ENCODE measurements at places on chromosomes 5 and 9.

DNA sequence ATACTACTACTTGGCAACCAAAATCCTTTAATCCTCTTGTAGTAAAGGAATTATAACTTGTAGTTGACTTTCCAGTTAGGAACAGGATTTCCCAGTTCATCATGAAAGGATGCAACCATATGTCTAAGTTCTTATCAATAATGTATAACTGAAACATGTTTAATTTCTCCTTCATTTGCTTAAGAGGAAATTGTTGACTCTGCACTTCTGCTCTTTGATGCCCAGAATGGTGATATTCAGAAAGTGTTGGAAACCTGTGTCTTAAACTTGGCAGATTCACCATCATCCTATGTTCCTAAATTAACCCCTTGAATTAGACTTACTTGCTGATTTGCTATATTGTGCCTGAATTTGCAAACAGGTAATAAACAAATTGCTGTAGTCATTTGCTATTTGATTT, 201.5 kb downstream of the PTPRD start:
- no peaks in the 10 kb centered on the region for H3K4me1 ChIP-seq
- no peak overlapping the region for H3K4me3 ChIP-seq
- H3K27me3 ChIP-seq: no peaks in the 10 kb centered on the region
- no peaks in the 10 kb centered on the region for H3K36me3 ChIP-seq
- H3K27ac ChIP-seq: no peak overlapping the region
- no peak for DNase-seq

GRCh38 chr9:122217640-122218039, 11.1 kb downstream of the LHX6 start:
- no peak overlapping the region for H3K4me3 ChIP-seq
- H3K4me1 ChIP-seq: peaks cover 8% of the 10 kb centered on the region
- peaks cover 95% of the 10 kb centered on the region for H3K27me3 ChIP-seq

DNA sequence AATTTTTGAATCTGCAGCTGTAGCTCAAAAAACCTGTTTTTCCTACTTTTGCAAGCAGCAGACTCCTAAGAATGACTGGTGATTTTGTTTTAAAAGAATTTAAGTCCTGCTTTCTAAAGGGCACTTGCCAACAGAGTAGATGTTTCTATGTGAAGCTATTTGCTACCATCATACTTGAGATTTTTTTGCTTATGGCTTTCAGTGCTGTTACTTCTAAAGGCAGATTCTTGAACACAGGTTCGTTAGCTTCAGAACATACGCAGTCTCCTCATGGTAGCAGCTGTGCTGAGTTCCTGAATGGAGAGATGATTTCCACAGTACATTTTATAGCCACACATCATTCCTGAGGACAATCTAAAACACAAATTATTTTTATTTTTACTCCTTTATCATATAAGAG, 24.4 kb upstream of the ELL2 start:
- H3K27me3 ChIP-seq: no peaks in the 10 kb centered on the region
- H3K4me1 ChIP-seq: no peaks in the 10 kb centered on the region
- no peak for DNase-seq

GRCh38 chr9:76638001-76638400, 126.2 kb upstream of the PCA3 start:
- H3K36me3 ChIP-seq: no peaks in the 10 kb centered on the region
- no peak for DNase-seq
- H3K4me1 ChIP-seq: peaks cover 7% of the 10 kb centered on the region
- no peaks in the 10 kb centered on the region for H3K27me3 ChIP-seq

DNA sequence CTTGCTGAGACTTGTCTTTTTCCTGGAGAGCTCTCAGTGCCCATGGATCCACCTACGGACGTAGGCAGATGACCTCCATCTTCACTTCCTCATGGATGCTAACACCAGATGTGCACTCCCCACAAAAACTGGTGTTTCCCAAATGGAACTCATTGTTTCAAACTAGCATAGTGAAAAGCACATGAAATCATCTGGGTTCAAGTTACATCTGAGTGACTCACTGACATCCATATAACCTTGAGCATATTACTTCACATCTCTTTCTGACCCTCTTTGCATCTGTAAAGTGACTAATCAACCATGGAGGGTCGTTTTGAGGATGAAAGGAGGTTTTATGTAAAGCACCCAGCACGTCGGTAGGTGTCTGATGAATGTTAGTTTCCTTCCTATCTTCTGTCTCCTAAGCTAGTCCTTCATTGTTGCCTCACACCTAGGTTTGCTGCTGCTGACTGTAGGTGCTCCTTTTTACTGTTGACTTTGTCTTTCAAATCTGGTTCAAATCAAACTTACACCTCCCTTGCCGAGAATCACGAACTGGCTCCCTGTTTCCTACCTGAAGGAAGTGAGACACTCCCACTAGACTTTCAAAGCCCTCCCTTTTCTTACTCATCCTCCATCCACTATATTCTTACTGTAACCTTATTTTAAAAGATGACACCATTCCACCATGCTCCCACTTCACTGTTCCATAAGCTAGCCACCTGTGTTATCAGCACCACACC, 10.3 kb downstream of the OCLN start:
- no peak overlapping the region for H3K27ac ChIP-seq
- no peak overlapping the region for H3K4me3 ChIP-seq
- no peaks in the 10 kb centered on the region for H3K4me1 ChIP-seq
- H3K36me3 ChIP-seq: no peaks in the 10 kb centered on the region
- H3K27me3 ChIP-seq: peaks cover 2% of the 10 kb centered on the region

DNA sequence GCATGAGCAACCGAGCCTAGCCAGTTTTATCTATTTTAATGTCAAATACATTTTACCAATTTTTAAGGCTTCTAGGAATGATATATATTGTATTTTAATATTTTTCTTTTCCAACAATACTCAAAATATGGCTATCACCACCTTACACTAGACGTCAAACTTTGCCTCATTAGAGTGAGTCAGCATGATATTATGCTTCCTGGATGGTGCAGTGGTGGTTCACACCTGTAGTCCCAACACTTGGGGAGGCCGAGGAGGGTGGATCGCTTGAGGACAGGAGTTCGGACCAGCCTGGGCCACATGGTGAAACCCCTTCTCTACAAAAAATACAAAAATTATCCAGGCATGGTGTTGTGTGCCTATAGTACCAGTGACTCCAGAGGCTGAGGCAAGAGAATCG, 7.3 kb upstream of the CDC14B start:
- no peak overlapping the region for H3K4me3 ChIP-seq
- peaks cover 3% of the 10 kb centered on the region for H3K27me3 ChIP-seq
- H3K36me3 ChIP-seq: no peaks in the 10 kb centered on the region
- H3K27ac ChIP-seq: no peak overlapping the region
- DNase-seq: no peak

- no peak overlapping the region for H3K4me3 ChIP-seq
- H3K4me1 ChIP-seq: no peaks in the 10 kb centered on the region
- peaks cover 96% of the 10 kb centered on the region for H3K36me3 ChIP-seq
- H3K27me3 ChIP-seq: no peaks in the 10 kb centered on the region
- DNase-seq: peak; percentile 29
Measured at GRCh38 chr9:33924978-33925797, 108.2 kb downstream of the UBE2R2 start.

DNA sequence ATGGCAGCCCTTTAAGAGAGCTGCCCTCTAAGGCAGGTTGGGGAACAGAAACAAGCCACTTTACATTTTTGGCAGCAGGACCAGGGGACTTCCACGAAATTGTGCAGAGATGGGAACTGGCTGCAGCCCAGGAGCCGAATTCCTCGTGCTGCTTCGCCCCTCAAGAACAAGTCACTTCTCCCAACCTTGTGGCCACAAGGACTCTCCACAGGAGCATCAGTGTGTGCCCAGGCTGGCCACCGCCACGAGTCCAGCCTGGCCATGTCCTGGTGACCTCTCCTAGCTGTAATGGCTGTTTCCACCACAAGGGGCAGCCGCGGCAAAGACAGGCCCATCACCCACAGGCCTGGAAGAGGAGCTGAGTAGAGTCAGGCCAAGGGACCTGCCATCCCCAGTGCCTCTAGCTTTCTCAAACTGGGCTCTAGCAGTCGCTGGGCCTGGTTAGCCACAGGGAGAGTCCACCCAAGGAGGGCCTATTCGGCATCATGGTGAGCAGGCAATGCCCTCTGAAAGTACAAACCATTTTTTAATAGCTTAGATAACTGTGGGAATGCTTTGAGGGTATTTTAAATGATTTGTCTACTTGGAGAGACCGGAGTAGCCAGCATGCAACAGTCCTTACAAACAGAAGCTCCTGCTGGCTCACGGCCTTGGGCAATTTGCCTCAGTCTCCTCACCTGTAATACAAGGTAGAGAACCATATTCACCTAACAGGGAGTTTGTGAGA, 129.0 kb downstream of the COL23A1 start:
- peaks cover 2% of the 10 kb centered on the region for H3K4me1 ChIP-seq
- DNase-seq: peak; percentile 26
- H3K27me3 ChIP-seq: no peaks in the 10 kb centered on the region

DNA sequence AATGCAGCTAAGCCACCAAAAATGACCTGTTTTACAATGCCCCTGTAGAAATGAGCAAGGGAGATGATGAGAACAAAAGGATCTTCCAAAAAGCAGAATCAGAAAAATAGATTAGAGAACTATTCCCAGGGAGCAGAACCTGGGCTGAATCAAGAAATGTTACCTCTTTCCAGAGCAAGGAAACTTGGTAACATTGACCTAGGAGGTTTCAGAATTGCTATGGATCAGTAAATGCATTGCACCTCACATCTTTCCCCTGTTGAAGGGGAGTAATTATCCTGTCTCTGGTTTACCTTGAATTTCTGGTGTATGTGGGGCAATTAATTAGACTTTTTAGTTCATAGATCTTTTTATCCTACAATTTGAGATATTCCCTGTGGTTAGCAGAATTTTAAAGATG, 151.2 kb upstream of the RAI14 start:
- no peak overlapping the region for H3K27ac ChIP-seq
- H3K4me1 ChIP-seq: no peaks in the 10 kb centered on the region
- no peak overlapping the region for H3K4me3 ChIP-seq
- no peaks in the 10 kb centered on the region for H3K27me3 ChIP-seq
- no peaks in the 10 kb centered on the region for H3K36me3 ChIP-seq

GRCh38 chr5:28344836-28345433, 1306.5 kb upstream of the CDH9 start:
- no peak overlapping the region for H3K27ac ChIP-seq
- H3K4me1 ChIP-seq: no peaks in the 10 kb centered on the region
- no peak for DNase-seq
- H3K36me3 ChIP-seq: no peaks in the 10 kb centered on the region
- H3K4me3 ChIP-seq: no peak overlapping the region

DNA sequence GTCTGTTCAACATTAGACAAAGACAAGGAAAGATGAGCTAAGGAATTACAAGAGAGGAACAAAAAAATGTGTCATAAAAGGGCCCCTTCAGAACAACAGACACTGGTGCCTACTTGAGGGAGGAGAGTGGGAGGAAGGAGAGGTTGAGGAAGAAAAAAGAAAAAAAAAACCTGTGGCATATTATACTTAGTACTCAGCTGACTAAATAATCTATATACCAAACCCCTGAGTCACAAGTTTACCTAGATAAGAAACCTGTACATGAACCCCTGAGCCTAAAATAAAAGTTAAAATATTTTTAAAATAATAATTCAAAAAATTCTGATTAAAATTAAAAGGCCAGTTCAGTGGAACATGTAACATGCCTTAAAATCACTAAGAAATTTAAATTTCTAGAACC, 107.3 kb downstream of the MTREX start:
- no peak overlapping the region for H3K4me3 ChIP-seq
- peaks cover 3% of the 10 kb centered on the region for H3K36me3 ChIP-seq
- H3K27me3 ChIP-seq: no peaks in the 10 kb centered on the region
- H3K4me1 ChIP-seq: no peaks in the 10 kb centered on the region
- no peak for DNase-seq

DNA sequence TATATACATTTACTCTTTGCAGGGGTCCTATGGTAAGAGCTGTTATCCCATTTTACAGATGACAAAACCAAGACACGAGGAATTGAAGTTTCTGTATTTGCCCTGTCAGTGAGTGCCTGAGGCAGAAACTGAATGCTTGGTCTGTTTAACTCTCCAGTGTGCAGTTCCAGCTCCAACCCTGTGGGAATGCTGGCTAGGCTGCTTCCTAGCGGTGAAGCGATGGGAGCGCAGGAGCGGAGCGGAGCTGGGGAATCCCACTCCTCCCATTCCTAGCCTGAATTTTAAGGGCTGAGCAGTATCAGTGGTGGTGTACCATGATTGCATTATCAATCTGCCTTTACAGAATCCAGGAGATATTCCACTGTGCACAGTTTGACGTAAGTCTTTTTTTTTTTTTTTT, 202.3 kb downstream of the LRRC70 start:
- H3K36me3 ChIP-seq: no peaks in the 10 kb centered on the region
- H3K27me3 ChIP-seq: no peaks in the 10 kb centered on the region
- H3K27ac ChIP-seq: no peak overlapping the region
- no peaks in the 10 kb centered on the region for H3K4me1 ChIP-seq

GRCh38 chr9:27699621-27700020, 126.3 kb upstream of the C9orf72 start:
- no peak overlapping the region for H3K4me3 ChIP-seq
- no peaks in the 10 kb centered on the region for H3K36me3 ChIP-seq
- no peaks in the 10 kb centered on the region for H3K27me3 ChIP-seq
- DNase-seq: no peak
- H3K27ac ChIP-seq: no peak overlapping the region

DNA sequence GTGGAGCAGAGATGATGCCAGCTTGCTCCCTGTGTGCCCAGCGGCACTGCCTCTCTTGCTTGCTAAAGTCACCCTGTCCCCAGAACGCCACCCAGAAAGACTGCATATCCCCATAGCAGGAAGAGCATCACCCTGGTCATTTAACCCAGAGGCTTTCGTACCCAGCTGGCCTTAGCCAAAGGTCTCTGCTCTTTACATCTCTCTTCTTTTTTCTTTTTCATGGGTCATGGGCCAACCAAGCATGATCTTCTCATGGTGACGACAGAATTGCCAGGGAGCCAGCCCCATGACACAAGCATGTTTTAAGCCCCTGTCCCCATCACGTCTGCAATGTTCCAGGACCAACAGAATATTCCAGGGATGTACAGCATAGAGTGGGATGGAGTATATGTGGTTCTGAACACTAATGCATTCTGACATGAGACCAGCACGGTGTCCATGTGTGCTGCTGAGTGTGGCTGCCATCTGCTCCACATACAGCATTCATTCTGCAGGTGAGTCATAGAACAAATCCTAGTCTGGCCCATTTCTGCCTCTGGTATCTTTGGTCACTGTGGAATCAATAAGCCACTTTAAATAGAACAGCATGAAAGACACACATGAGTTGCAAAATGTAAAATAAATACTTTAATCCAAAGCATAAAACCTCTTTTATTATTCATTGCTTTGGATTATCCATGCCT, 203.0 kb downstream of the MED10 start:
- DNase-seq: no peak
- no peaks in the 10 kb centered on the region for H3K36me3 ChIP-seq
- H3K27ac ChIP-seq: no peak overlapping the region
- H3K4me1 ChIP-seq: no peaks in the 10 kb centered on the region

DNA sequence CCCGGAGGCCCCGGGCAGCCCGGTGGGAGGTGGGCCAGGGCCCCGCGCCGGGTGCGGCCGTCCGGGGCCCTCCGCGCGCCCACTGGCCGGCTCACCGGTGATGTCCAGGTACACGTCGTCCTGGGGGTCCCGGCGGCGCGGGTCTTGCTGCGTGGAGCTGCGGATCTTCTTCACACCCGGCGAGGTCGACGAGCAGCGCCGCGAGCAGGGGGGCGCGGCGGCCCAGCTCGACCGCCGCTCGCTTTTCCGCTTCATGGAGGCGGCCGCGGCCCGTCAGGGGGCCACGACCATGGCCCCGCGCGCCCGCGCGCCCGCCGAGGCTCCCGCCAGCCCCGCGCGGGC, 548 bp downstream of the CDC14B start:
- no peak overlapping the region for H3K27ac ChIP-seq
- H3K36me3 ChIP-seq: no peaks in the 10 kb centered on the region
- peaks cover 7% of the 10 kb centered on the region for H3K4me1 ChIP-seq
- H3K27me3 ChIP-seq: peaks cover 52% of the 10 kb centered on the region

- H3K27me3 ChIP-seq: no peaks in the 10 kb centered on the region
- no peak overlapping the region for H3K4me3 ChIP-seq
- H3K27ac ChIP-seq: no peak overlapping the region
- DNase-seq: no peak
- no peaks in the 10 kb centered on the region for H3K36me3 ChIP-seq
- no peaks in the 10 kb centered on the region for H3K4me1 ChIP-seq
Measured at GRCh38 chr9:16982780-16983310, 112.4 kb upstream of the BNC2 start.
